Dermis blood vessel endothelial cell (primary cell): ENCODE measurements at places on chromosomes 6 and 20. TPM values are rescaled to one million over a fixed set of nuclear protein-coding genes. Genes with fewer than 3 reads are reported as not detected.

The GPR6 gene
- total RNA-seq, result not detected in 2 replicates

The MCHR2 gene
- total RNA-seq, result not detected in 2 replicates

The ZNF184 gene
- 6.4 and 7.5 TPM in 2 replicates for total RNA-seq

The VSX1 gene
- not detected in 2 replicates for total RNA-seq

The KIF25 gene
- total RNA-seq, result not detected in 2 replicates

The HLA-DRA gene
- total RNA-seq, result 0.09 TPM in 1 of 2 replicates, not detected in the other

The C20orf141 gene
- not detected in 2 replicates for total RNA-seq

The ADGB gene
- total RNA-seq, result not detected in 2 replicates
